ENCODE measurements at places on chromosomes 5 and 9.

GRCh38 chr5:38403877-38404635 is 145.7 kb downstream of the EGFLAM start:
- DNase-seq: no peak

- no peak for DNase-seq
These were observed 47.0 kb upstream of the EXOC3 start for GRCh38 chr5:395921-396530.

DNA sequence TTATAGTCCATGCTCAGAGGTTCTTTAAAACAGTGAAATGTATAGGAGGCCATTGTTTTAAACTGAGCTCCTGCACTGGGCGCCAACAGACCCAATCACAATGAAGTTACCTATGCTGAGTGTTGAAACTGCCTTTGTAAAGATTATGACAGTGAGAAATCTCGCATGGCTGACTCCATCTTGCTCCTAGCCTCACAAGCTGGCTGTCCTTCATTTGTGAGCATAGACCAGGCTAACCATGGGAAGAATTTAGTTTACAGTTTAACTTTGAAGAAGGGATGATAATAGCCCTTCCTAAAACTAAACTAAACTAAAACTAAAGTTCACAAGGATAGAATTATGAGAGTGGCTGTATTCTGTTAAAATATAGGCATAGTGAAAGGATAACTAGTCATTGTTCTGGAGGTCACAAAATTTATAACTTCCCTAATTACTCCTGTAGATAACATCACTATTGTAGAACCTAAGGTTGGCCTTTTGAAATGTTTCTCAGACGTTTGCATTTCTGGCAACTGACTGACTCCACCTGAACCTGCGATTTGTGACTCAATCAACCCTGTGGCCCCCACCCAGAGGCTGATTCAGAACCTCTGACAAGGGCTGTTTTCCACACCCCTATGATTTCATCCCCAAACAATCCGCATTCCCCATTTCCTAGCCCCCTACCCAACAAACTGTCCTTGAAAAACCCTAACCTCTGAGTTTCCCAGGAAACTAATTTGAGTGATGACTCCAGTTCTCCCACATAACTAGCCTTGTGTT is 59.1 kb downstream of the HMHB1 start:
- DNase-seq: peak; percentile 82

DNA sequence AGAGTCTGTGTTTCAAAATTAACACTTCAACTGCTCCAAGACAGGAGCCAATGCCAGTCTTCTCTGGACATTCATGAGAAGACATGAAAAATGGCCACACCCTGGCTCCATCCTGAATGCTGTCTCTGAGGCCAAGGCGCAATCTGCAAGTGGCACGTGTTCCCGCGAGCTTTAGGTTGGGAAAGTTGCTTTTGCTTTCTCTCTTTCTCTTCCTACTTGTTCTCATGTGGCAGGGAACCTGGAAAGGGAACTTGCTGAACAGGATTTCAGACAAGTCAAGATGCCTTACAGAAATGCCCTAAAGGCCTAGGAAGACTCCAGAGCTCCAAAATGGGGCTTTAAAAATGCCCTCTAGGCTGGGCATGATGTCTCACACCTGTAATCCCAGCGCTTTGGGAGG is 91.9 kb upstream of the OTULINL start:
- DNase-seq: no peak

DNA sequence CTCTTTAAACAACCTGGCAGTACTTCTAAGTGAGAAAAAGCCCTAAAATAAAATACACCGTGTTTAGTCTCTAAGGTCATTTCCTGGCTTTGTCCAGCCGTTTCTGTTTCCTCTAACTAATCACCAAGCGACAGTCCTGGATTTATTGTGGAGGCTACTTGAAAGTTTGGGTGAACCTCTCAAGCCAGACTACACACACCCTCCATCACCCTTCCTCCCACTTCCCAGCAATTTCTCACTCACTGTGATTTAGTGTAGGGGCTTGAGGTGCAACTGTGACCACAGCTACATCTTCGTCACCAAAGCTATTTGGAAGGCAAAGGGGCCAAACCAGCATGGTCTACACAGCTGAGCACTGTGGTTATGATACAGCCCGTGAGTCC is 240.0 kb upstream of the SLC24A2 start:
- DNase-seq: no peak

DNA sequence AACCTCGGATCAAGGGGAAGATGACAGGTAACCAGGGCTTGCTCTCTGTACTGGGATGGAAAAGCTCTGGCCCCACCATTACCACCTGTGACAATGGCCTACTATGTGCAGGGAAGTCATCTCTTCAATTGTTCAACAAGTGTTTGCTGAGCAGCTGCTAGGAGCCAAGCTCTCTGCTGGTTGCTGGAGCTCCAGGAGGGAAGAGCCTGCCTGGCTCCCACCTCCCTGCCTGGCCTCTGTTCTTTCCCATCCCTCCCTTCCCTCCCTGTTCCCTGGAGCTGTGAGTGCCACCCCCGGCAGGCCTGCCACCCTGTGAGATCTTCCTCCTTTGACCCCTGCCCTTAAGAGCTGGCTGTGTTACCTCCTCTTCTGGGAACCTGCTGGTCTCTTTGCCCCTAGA is 59.7 kb upstream of the IER5L start:
- no peak for DNase-seq

GRCh38 chr5:181160152-181160754 is 12.9 kb downstream of the OR2V2 start:
- DNase-seq: peak; percentile 60

- peak; percentile 82 for DNase-seq
These were observed 482.9 kb downstream of the AGTPBP1 start for GRCh38 chr9:85258823-85259370.

- no peak for DNase-seq
These were observed 354.8 kb downstream of the DMRT2 start for GRCh38 chr9:1404940-1405339.

DNA sequence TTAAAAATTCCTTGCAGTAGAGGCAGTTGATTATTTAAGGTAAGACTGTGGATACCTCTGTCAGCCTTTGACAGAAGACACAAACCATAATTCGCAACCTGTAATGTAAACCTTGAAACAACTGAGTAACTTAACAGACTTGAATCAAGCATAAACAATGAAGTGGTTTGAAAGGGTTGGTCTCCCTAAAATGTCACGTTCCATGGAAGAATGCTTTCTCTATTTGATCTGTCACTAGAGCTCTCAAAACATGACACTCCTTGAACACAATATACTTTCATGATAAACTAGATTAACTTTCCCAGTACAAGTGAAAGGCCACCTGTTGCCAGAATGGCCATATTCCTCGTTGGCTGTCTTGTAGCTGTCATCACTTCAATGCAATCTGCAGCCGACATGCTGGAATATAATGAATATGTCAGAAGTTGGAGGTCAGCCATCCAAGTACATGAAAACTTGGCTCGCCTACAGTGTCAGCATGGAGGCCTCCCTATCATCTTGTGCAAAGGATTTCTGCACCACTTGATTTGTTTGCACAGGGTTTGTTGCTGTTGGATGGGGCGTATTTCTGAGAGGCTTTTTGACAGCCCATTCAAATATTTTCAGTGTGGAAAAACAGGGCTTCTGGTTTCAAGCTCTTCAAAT is 228.0 kb downstream of the TLE4 start:
- no peak for DNase-seq

GRCh38 chr9:93087971-93088655 is 7.9 kb upstream of the CARD19 start:
- DNase-seq: no peak

DNA sequence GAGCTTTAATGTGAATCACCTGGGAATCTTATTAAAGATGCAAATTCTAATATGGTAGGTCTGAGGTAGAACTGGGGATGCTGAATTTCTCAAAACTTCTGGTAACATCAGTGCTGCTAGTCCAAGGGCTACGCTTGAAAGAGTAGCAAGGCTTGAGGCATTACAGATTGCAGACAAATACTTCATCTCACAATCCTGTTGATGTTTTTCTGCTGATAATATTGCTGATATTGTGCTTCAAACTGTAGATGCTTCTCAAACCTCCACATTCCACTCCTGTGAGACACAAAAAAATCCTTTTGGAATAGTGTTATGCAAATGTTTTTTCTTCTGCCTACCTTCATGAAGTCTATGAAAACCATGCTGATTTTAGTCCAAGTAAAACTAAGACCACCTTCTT is 139.5 kb downstream of the SAXO1 start:
- no peak for DNase-seq

GRCh38 chr9:119298076-119298853 is 71.0 kb downstream of the BRINP1 start:
- no peak for DNase-seq

GRCh38 chr5:57611177-57611576 is 128.6 kb upstream of the ACTBL2 start:
- DNase-seq: no peak

DNA sequence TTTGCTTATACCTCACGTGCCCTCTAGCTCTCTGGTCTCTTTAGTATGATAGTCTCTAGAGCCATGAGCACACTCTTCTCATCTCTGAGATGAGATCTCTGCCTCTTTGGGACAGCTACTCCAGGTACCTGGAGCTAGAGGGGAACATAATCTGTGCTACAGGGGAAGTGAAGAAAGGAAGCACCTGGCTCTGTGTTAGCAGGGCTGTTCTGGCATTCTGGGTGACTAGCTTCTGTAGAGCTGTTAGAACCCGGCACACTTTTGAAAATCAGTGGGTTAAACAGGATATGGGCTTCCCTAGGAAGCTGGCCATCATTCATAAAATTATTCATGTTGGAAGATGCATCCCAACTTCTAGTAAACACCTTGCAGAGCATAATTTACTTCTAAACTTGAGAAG is 224.8 kb downstream of the MCTP1 start:
- DNase-seq: no peak

GRCh38 chr9:133737774-133738639 is at the start of gene SARDH:
SARDH (minus strand) TSS chr9:133738352; CDS start chr9:133734173, 4,179 bp downstream.
- no peak for DNase-seq

DNA sequence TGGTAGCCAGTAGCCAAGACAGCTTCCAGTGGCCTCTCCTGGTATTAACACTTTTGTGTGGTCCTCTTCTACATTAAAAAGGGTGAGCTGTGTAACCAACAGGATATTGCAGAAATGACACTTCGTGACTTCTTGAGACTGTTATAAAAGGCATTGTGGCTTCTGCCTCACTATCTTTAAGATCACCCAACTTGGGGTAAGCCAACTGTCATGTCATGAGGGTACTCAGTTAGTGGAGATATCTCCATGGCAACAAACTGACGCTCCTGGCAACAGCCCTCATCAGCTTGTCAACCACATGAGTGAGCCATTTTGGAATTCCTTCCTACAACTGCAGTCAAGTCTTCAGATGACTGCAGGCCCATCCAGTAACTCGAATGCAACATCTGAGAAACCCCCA is 121.7 kb downstream of the DEPDC1B start:
- DNase-seq: peak; percentile 7

DNA sequence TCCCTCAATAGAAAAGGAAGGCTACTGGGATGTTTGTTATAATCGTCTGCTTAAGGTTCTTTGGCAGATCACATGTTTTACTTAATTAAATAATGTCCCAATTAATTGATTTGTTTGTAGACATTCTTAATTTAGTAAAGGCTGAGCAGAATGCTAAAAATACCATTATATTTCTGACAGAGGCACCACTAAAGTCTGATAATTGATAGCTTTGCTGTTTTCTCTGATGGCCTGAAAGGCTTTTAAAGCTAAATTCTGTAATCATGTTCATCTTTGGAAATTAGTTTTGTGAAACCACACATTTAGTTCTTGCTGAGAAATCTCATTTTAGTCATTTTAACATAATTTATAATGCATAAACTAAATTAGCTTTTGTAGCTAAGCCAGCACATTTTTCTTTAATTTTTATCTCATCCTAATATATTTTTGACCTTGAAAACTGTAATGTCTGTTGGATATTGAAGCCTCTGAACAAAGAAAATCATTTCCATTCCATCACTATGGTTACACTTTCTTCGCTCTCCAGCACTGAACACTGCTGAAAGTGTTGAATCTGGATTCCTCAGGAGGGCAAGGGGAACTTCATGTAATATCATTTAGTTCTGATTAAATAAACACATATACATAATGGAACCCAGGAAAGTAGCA is 329.4 kb downstream of the ELAVL2 start:
- no peak for DNase-seq
